Activated CD4-positive, alpha-beta T cell treated with anti-CD3 and anti-CD28 coated beads, Interleukin-2, Interleukin-6, amounts not matched to agents 100 ng/mL and 50 ng/mL, durations not matched to agents 16 hours and 8 hours (primary cell): ENCODE measurements at places on chromosomes 16 and 17.

DNA sequence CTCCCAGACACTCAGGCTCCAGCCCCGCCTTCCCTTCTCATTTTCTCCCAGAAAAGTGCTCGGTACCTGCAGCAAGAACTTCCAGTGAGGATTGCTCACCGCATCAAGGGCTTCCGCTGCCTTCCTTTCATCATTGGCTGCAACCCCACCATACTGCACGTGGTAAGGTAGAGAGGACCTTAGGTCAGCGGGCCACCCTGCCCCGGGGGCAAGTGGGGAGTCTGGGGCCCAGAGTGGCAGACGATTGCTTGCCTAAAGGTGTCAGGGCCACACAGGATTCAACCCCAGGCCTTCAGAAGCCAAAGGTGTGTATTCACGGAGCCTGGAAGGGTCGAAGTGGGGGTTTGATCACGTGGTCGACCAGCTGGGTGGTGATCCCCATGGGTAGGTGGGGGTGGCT is 1.4 kb downstream of the BCKDK start:
- DNase-seq, result no peak

- DNase-seq, result peak; percentile 76
Observed at GRCh38 chr17:8300627-8301242, 5.5 kb upstream of the SLC25A35 start.

GRCh38 chr16:86185089-86185488 is 286.1 kb downstream of the IRF8 start:
- DNase-seq, result no peak

DNA sequence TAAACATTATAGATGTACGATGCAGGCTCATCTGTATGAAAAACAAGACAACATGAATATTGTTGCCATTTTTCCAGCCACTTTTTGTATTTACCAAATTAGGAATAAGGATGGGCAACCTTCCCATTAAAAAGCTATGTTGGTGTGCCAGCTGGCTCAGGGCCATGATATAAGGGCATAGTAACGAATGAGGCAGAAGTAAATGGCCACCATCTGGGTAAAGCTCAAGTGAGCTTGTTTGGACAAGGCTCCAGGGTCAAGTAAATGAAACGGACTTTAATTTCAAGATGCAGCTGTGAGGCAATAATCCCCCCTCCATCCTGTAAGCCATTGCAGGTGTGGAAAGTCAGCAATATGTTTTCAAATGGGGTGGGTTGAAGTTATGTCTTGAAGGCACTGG is 930.9 kb upstream of the CDH8 start:
- DNase-seq, result no peak

DNA sequence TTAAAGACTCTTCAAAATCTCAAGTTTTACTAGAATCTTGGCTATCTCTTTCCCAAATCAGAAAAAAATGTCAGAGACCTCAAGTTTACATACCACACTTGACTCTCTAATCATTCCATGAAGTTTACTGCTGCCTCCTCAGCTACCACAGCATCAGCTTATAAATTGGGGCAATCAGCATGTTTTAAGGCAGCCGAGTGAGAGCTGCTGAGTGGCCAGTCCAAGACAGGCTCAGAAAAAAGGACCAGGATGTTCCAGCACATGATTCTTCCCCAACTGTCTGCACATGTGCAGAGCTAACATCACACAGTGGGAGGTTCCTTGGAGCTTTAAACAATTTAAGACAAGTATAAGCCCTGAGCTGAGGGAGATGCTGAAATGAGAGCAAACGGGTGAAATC is 140.6 kb upstream of the NUDT7 start:
- DNase-seq, result no peak

- peak; percentile 85 for DNase-seq
Observed at GRCh38 chr17:70137451-70138230, 31.7 kb upstream of the KCNJ2 start.

- peak; percentile 29 for DNase-seq
Observed at GRCh38 chr17:66636111-66636510, 198.8 kb upstream of the CACNG5 start.

DNA sequence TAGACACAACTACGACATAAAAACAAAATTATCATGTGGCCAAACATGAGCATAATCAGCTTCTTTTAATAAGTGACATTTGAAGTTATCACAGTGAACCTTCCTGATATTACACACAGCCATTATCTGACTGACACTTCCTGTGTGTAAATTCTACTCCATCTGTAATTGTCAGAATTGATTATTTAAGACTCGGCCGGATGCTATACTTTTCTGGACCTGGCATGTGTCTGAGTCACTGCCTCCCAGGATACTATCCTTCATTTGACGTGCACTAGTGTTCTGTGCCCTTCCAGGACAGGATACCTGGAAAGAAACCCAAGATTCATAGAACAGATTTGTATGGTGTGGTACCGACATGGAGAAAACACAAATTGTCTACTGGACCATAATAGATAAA is 242.0 kb downstream of the HS3ST3A1 start:
- no peak for DNase-seq

DNA sequence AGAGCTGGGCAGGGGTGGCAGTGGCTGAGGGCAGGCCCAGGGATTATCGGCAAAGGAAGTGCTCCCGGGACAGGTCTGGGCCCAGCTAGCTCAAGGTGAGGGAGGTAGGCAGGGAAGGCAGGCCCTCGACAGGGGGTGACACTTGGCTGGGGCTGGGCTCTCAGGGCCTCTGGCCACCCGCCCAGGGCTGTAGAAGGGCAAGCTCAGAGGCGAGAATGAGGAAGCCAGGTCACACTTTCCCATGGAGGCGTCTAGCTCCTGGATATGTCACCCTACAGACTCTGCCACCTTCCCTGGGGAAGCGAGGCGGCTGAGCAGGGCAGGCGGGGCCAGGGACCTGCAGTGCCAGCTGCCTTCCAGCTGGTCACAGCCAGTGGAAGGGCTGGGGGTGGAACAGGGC is 19.1 kb downstream of the FAM83G start:
- no peak for DNase-seq

GRCh38 chr16:11800382-11800718 is 3.3 kb upstream of the ZC3H7A start:
- no peak for DNase-seq

GRCh38 chr16:78942625-78943245 is 657.8 kb downstream of the MAF start:
- no peak for DNase-seq
